ENCODE measurements at places on chromosomes 7 and 10.

DNA sequence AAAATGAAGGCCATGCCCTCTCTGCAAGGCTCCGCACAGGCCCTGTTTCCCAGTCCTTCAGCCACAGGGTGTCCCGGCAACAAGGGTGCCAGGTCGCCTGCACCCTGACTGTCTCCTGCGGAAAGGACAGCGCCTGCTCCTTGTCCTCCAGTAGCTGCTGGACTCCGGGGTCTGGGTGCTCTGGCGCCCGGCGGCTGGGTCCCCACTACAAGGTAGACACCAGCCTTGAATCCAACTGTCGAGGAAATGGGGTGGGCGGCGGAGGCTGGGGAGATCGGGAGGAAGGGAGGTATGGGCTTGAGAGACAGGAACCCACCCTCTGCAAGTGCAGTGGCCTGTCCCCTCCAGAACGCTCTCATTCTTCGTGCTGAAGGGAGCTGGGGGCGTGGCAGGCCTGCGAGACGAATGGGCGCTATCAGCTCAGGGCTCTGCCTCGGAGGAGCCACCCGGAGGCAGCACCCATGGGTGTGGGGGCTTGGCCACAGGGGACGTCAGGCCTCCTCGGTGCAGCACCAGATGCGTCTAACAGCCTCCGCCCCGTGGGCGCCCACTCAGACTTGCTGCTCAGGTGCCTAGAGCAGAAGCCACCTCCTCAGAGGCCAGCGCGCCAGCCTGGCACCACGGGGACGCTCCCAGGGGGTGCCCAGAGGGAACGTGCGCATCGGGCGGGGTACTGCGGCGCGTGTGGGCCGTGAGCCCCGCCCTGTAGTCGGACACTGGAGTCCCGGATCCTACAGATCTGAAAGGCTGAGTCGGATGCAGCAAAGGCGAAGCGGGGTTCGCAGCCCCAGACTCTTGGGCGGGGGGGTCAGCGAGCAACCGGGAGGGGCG lies 15.6 kb downstream of the ADAM8 start:
- no peak for DNase-seq

DNA sequence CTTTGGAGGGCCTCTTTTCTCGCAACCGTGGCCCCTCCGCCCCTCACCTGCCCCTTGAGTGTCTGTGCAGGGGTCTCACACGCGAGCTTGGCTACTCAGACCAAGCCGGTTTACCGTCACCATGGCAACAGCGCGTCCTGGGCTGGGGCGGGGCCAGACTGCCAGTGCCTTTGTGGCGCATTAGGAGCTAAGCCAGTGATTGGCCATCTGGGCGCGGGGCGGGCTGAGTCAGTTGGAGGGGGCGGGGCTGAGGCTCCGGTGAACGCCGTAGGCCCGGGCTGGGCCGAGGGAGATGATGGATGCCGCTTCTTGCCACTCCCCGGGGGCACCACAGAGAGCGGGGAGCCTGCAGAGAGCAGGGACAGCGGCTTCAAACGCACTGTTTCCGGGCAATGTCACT lies 48.7 kb upstream of the FXYD4 start:
- DNase-seq, result peak; percentile 50

GRCh38 chr7:95847061-95847460 lies 74.7 kb downstream of the DYNC1I1 start:
- DNase-seq, result no peak

GRCh38 chr7:113742377-113742776 lies 176.4 kb downstream of the PPP1R3A start:
- DNase-seq, result no peak

DNA sequence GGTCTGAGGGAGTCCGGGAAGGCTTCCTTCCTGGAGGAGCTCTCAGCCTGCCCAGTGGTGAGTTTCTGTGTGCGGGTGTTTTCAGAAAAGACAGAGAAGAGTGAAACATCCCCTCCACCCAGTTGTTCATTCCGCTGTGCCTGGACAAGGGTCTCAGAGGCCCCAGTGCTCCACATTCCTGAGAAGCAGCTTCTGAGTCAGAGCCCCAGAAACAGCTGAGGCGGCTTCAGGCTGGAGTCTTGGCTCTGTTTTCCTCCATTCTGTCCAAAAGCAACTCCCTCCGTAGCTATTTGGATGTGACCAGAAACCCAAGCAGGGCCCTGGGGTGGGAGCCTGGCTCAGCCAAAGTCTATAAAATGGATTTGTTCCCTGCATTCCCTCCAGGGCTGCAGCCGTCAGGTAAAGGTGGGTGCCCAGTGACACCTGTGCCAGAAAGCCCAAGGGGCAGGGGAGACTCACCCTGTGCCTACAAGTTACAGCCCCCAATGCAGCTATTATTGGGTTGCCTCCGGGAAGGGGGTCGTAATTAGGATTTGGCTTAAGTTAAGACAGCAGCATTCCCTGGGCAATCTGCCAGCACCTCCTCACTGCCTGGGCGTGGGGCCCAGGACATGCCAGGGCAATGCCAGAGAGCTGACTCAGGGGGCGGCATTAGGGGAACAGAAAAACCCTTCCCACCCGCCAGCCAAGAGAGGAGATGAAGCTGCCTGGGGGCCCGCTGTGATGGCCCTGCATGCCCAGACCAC lies 13.1 kb upstream of the CAMK2G start:
- no peak for DNase-seq

- no peak for DNase-seq
Observed at GRCh38 chr7:116630357-116630756, 41.6 kb upstream of the MET start.

GRCh38 chr7:36788825-36789470 lies 64.7 kb upstream of the AOAH start:
- DNase-seq, result no peak

- peak; percentile 12 for DNase-seq
Observed at GRCh38 chr10:27223964-27224363, 16.6 kb downstream of the ACBD5 start.

DNA sequence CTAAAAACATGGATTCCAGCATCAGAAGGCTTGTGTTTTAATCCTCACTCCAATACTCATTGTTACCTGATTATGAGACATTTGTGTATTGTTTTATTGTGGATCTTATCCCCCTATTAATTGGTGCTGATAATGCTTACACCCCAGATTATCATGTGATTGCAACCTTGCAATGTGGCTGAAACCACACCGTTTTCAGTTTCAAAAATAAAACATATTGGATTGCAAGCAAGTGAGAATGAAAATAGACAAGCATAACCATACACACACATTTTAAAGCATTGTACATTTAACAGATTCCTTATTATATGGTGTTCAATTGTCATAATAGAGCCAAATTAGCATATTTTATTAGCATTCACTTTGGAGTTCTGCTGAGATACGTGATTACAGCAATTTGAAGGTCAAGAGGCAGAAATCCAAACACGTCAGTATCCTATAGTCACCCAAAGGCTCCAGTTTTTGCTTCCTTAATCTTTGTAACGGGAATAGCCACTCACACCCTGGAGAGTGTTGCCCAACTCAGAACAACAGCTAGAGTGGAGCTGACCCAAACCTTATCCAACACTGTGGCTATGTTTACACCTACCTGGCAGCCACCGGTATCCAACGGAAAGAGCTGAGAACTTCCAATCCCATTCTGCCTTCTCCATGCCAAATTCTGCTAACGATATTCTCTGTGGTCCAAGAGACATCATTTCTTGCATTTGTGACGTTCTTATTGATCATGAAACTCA lies 317.1 kb upstream of the KLF6 start:
- no peak for DNase-seq

- DNase-seq, result no peak
Observed at GRCh38 chr7:9603291-9603690, 1169.9 kb downstream of the NXPH1 start.

DNA sequence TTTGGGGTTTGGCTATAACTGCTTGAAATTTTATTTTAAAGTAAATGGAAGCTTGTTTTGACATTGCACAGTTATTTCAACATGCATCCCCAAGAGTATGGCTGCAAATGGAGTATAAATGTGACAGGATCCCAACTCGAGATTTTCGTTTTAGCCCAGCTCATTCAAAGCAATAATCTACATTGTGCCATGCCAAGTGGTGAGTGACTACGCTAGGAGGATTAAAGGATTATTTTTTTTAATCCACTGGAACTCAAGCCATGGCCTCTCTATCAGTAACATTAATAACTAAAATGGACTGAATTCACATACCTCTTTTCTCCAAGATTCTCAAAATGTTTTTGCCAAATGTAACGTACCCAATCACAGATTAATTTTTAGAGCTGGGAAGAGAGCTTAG lies 60.6 kb upstream of the AUTS2 start:
- no peak for DNase-seq

DNA sequence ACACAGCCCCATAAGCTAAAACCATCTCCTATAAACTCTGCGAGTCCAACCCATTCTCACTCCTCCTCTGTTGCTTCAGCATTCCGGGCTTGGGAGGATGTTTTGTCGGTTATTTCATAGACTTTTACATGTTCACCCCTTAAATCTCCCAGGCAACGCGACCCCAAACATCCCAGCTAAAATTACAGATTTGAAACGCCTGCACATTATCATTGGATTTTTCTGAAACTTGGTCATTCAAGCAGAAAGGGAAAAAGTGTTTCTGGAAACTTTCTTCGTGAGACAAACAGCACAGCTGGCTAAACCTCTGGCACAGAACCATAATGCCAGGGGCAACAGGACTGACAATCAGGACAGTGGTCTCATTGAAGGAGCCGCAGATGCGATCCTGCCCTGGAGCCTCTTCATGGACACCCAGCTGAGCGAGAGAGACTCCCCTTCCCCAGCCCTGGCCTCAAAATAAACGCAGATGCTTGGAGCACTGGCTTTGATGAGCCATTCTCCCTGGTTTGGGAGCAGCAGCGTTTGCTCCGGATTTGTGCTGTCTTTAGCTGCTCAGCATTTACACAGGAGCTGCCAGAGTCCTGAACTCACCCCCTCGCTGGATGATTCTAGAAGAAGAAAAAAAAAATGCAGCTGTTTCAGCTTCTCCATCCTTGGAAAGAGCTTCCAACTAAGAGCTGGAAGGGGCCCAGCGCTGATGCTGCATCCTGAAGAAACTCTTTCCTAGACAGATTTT lies 30.1 kb downstream of the AFAP1L2 start:
- no peak for DNase-seq

GRCh38 chr7:20304366-20304765 lies 26.3 kb upstream of the ITGB8 start:
- no peak for DNase-seq

GRCh38 chr7:103432712-103433111 lies 13.3 kb downstream of the SLC26A5 start:
- no peak for DNase-seq

GRCh38 chr10:1193561-1193960 lies 137.4 kb downstream of the WDR37 start:
- DNase-seq, result no peak

GRCh38 chr7:90879924-90880323 lies 283.8 kb downstream of the CDK14 start:
- no peak for DNase-seq

DNA sequence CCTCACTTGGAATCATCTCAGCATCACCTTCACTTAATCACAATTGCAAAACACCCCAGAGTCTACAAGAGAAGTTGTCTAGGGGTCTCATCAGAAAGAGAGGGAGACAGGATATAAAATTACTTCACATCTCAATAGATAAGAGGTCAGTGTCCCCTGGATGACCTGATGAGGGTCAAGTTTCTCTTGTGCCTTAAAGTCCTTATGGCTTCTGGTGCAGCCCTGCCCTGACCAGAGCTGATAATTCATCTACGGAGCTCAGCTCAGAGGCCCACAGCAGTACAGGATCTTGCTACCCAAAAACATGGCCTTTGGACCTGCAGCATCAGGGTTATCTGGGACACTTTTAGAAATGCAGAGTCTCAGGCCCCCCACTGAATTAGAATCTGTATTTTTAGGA lies 111.1 kb upstream of the GLI3 start:
- DNase-seq, result no peak

DNA sequence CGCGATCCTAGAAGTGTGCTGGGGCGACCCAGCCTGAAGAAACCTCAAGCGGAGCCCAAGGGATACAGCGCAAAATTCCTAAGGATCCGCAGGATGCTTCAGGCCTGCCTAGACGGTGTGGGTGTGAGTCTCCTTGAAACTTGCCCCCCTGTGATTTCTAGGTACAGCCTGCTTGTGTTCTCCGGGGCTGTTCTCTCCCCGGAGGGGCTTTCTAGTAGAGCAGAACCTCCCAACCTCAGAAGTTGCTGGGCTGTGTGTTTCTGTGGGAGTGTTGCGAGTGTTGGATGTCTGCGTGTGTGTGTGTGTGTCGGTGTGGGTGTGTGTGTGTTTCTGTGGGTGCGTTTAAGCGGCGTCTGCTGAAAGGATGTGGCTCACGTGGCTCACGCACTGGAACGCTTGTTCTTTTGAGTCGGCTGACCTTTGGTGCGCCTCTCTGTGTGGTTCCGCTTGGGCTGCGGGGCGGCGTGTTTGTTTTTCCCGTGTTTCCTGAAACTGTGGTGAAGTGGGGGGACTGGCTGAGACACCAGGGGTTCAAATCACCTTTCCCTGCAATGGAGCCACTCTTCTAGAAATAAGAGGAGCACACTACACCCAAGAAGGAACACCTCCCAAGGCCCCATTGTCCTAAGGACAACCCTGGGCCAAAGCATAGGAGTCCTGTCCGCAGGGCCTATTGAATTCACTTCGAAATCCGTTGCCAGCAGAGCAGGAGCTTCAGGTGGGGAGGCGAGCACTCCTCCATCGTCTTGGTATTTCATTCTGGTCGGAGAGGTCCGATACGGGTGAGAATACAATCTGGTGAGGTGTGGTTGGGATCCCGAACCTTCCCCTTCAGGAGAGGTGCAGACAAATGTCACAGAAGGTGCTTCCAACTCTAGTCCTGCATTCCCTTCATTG lies 25.1 kb upstream of the ZNF273 start:
- no peak for DNase-seq

DNA sequence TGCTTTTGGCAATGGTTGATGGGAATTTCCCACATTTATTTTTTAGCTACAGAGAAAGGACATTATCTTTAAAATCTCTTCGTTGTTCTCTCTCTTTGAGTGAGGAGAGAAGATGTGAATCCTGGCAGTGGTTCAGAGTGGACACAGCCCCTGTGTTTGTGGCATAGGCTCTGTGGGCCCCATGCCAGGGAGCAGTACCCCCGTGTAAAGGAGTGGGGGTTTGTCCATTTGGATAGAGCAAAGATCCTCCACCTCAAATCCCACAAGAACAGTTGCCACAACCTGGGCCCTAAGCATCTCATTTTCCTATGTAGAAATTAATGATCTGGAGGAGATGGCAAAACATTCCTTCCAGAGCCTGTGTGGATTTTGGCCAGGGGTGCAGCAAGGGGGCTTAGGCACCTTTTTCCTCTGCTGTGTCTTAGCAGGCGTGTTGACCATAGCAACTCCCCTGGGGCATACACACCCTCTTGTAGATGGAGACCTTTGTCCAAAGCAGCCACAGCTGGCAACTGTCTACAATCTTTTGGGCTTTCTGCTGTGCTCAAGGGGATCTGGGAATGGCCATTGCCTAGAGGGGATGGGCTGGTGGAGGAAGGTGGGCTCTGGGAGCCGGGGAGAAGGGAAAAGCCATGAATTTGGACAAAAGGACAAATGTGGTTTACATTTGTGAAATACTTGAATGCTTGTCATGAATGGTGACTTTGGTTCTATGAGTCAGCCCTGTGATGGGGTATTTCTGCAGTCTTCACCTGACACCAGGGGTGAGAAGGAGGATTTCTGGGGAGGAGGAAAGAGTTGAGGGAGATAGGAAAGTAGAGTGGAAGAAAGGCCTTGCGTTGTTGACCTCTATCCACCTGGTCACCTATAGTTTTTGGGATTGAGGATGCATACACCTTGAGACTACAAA lies 92.0 kb downstream of the TCF7L2 start:
- no peak for DNase-seq
